ENCODE measurements at places on chromosomes 11 and 22. TPM values are rescaled to one million over a fixed set of nuclear protein-coding genes. Genes with fewer than 3 reads are reported as not detected.
A peak's percentile ranks its signal among the peaks of the same experiment; 100 is the strongest.

DNA sequence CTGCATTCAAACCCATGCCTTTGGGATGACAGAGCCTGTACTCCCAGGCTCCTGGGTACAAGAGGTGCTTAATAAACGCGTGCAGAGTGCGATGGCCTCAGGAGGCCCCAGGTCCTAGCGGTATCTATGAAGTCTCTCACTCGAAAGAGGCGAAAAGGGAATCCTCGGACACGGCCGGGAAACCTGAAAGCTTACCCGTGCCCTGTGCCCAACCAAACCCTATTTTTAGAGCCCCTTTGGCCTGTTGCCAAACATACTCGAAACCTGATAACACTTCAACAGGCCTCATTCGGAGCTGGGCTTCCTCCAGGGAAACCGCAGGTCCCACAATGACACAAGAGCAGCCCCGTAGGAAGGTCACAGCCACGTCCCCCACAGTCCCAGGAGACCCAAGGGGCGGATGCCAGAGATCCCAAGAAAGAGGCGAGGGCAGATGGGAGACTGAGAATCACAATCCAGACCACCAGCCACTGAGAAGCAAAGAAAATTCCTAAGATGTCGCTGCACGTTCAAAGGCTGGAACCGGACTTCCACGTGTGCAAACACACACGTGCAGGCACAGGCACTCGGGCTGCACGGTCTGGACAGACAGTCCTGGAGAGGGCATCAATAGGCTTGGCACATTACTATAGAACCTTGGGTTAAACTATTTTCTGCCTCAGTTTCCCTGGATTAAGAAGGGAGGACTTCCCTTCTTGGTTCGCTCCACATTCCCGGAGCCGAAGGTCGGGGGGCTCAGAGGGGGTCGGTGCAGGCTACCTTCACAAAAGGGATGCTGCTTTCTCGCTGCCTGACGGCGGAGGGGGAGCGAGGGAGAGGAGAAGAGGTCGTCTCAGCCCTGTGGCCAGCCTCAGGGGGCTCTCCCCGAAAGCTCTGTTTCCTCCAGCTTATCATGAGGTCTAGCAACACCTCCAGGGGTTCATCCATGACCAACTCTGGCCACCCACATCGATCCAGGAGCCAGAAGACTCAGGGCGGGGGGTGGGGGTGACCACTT is 8.2 kb downstream of the PDGFB start:
- no peak for DNase-seq

- DNase-seq, result no peak
Measured at GRCh38 chr11:133026952-133027351, 505.3 kb downstream of the OPCML start.

DNA sequence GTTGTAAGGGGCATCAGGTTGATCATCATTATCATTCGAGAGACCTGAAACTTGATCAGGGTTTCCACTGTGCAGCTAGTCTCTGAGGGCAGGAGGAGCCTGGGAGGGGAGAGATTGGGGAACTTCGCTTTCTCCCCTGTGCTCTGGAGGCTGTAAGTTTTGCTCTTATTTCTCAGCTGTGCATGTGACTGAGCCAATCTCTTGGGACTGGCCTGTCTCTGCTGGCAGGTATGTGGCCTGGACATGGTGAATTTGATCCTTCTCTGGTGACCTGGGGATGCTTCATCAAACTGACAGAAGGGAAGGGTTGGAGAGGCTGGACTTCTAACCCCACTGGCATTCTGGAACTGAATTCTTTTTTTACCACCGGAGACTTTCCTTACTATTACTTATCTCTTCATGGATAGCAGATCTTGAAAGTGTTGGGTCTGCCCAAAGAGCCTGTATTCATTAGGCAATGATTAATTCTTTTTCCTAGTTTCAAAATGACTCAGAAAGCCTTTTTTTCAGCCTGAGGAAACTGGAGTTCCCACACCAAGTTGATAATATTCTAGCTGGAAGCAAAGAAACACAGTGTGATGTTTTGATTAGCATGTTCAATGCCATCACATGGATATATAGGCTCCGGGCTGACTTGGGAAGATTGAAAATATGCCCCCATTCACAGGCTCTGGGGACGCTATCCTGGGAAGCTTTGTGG is 36.5 kb downstream of the TSPAN18 start:
- DNase-seq, result no peak

GRCh38 chr11:1342946-1343345 is 33.5 kb upstream of the TOLLIP start:
- DNase-seq, result no peak

WT1 gene
- total RNA-seq, result 0.05 TPM

DNA sequence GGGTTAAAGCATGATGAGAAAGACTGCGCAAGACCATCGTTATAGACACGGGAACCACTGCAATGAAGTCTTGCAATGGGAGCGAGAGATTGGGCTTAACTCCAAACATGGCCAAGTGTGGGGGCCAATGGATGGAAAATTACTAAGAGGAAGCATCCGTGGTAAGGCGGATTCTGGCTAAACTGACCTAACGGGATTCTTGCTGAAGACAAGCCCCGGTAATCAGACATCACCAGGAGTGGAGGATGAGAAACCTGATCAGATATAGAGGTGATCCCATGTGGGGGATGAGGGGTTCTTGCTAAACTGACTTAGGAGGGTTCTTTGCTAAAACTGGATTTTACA is 5.8 kb upstream of the SYNGR1 start:
- no peak for DNase-seq

SOX10 gene
- total RNA-seq, result 0.08 TPM

DNA sequence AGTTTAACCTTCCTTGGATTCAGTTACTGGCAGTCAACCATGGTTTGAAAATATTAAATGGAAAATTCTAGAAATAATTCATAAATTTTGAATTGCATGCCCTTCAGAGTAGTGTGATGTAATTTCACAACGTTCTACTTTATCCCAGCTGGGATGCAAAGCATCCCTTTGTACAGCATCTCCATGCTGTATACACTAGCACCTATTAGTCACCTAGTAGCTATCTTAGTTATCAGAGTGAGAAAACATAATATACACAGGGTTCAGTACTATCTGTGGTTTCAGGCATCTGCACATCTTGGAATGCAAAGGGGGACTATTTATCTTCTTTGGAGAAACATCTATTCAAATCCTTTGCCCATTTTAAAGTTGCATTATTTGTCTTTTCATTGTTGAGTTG is 30.8 kb downstream of the CBL start:
- no peak for DNase-seq

DNA sequence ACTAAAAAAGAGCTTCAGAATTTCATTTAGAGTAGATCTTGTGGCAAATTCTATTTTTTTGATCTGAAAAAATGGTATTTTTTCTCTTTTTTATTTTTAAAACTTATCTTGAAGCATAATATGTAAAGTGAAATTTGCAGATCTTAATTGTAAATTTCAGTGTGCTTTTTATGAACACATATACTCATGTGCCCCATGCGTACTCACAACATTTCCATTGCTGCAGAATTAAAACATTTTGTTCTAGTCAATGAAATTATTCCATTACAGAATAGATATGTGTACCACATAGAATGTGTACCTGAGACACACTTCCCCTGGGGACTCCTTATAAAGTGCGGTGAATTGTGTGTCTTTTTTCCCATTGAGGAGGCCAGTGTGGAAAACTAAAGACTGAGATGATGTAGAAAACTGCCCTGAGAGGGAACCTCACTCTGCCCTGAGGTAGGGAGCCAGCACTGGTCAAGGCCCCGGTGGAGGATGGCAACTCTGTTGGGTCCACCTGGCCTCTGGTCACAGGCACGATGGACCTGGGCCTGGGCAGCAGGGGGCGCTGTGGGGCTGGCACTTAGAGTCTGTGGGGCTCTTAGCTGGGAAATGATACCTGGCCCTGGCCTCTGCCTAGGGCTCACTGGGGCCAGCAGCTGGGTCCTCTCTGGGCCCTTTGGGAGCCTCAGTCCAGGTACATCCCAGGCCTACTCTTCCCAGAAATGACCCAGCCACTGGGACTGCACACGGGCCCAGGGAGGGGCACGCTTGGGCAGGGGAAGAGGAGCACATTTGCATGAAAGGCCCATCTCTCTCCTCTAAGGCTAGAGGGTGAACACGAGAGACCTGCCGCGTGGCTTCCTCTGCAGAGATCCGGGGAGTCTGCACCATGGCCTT is 77.9 kb upstream of the TOP3B start:
- DNase-seq, result peak; percentile 73

DNA sequence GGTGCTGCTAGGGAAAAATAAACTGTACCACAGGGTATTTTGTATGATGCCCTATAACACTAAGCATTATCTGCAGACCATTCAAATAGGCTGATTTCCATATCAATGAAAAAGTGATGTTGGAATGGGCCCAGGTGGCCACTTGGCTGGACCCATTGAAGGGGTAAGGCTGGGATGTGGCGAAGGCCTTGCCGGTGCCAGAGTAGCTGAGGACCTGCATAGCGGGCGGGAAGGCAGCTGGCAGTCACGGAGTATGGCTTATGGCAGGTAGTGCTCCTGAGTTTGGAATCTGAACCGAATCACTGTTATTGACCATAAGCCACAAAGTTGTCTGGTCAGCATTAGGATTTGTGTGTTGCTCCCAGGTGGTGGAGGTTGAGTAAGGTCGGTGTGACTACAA is 131.0 kb downstream of the MICAL2 start:
- DNase-seq, result no peak

DNA sequence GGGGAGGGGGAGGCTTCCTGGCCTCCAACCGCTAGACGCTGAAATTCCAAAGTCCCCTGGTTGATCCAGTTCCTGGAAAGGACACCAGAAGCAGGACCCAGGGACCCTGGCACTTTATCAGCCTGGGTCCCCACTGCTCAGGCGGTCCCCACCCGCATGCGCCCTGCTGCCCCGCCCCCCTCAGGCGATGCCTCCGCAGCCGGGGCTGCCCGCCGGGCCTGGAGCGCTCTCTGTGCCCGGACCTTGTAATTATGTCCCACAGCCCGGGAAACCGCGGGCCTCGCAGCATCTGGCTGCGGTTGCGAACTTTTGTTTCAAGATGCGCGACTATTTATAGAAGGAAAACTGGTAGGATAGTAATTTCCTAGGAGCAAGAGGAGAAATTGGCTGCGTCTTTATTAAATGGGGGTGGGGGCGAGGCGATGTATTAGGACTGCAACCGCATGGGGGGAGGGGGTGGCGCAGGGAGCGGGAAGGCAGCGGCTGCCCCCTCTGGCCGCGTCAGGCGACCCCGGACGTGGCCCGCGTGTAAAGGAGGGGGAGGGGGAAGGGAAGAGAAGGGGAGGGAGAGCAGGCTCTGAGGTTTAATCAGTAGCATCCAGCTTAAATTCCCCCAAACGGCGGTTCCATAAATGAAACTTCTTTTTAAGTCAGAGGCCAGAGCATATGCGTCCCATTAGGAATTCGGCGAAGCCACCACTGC is 6.1 kb downstream of the WNT7B start:
- no peak for DNase-seq

DNA sequence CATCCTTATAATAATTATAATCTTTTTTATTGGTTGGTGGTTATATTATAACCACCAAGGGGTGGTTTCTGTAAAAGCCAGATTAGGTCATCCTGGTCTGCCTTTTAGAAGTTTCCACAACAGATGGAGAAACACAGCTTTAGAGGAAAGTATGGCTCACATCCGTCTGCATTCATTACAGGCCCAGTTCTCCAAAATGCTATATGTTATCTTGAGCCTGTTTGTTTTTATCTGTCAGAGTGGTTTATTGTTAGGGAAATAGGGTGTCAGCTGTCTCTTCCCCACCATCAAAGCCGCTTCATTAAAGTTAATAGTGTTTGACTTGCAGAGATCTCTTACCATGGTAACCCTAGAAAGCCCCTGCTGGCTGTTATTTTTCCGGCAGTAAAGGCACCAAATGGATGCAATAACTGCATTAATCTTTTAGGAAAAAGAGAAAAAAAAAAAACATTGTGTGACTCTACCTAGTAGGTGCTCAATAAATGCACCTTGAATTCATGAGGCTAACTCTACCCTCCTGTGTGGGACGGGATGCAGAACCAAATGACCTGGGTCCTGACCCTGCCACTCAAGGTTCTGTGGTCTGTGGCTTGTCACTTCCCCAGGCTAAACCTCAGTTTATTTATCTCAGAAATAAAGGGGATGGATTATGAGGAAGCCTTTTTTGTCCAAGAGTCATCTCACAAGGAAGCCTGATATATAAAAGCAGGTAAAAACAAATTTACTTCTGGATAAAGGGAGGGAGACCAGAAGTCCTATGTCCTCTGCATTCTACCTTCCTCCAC is 118.3 kb downstream of the WT1 start:
- DNase-seq, result no peak

LRP4 gene
- 0.93 TPM for total RNA-seq

C22orf42 gene
- not detected for total RNA-seq

- no peak for DNase-seq
Measured at GRCh38 chr11:10693509-10694081, at the start of gene IRAG1. Gene IRAG1, minus strand, starts transcription at chr11:10693755. Its CDS starts 153 bp downstream, at chr11:10693602.

- no peak for DNase-seq
Measured at GRCh38 chr11:74646954-74647353, 54.6 kb downstream of the POLD3 start.

UBQLNL gene
- 0.25 TPM for total RNA-seq

OR2AT4 gene
- not detected for total RNA-seq
